ENCODE measurements at places on chromosomes 3 and 15. TPM values are rescaled to one million over a fixed set of nuclear protein-coding genes. Genes with fewer than 3 reads are reported as not detected.

The TMEM42 gene
- 13.7 TPM for total RNA-seq

The GOLGA8N gene
- total RNA-seq, result 5.7 TPM

The MYZAP gene
- total RNA-seq, result not detected

The UROC1 gene
- not detected for total RNA-seq

The GOLGA8G gene
- not detected for total RNA-seq

The COL6A5 gene
- total RNA-seq, result not detected

The VIPR1 gene
- total RNA-seq, result 5.6 TPM

The GP5 gene
- 0.49 TPM for total RNA-seq

The FBXO40 gene
- not detected for total RNA-seq

The ZNF385D gene
- 11.5 TPM for total RNA-seq

The CASR gene
- not detected for total RNA-seq

The ANKUB1 gene
- total RNA-seq, result not detected

The ELL3 gene
- total RNA-seq, result 2.1 TPM

The PRR20G gene
- not detected for total RNA-seq

The GOLGA6A gene
- not detected for total RNA-seq

The MB21D2 gene
- total RNA-seq, result 5.6 TPM

The CD80 gene
- not detected for total RNA-seq

The IL16 gene
- 1.4 TPM for total RNA-seq

The LEKR1 gene
- 0.81 TPM for total RNA-seq

The PLEKHO2 gene
- total RNA-seq, result 21.8 TPM

The OSBPL10 gene
- 6.7 TPM for total RNA-seq

The TF gene
- 4.0 TPM for total RNA-seq

The SEMA6D gene
- total RNA-seq, result 17.7 TPM

The GPR27 gene
- total RNA-seq, result 0.25 TPM

The ERC2 gene
- 0.09 TPM for total RNA-seq

The ZNF860 gene
- 1.2 TPM for total RNA-seq

The CCDC54 gene
- total RNA-seq, result not detected

The MAGEL2 gene
- under 0.01 TPM for total RNA-seq

The HES1 gene
- 0.81 TPM for total RNA-seq

The DUOX2 gene
- not detected for total RNA-seq

The SI gene
- not detected for total RNA-seq

The PROS1 gene
- total RNA-seq, result 109 TPM

The KCNMB3 gene
- 0.08 TPM for total RNA-seq

The GOLGA8M gene
- total RNA-seq, result not detected

The EIF4A2 gene
- total RNA-seq, result 383 TPM

The C15orf62 gene
- total RNA-seq, result 0.57 TPM

The NMD3 gene
- total RNA-seq, result 88.0 TPM

The GPR171 gene
- not detected for total RNA-seq

The FANCD2OS gene
- total RNA-seq, result not detected

The CHSY1 gene
- total RNA-seq, result 40.9 TPM

The AAGAB gene
- total RNA-seq, result 43.7 TPM

The ACAD9 gene
- total RNA-seq, result 46.0 TPM

The TNNC1 gene
- total RNA-seq, result 2.0 TPM

The DPPA2 gene
- not detected for total RNA-seq

Data from fibroblast of the aortic adventitia (primary cell).